ENCODE measurements at places on chromosomes 7 and 10.

- DNase-seq = peak; percentile 49
Measured at GRCh38 chr10:87092861-87093631, 1.6 kb downstream of the GLUD1 start.

- peak; percentile 38 for DNase-seq
Measured at GRCh38 chr10:123997486-123998196, 95.8 kb downstream of the CHST15 start.

- no peak for DNase-seq
Measured at GRCh38 chr7:131083781-131084180, 243.9 kb upstream of the MKLN1 start.

DNA sequence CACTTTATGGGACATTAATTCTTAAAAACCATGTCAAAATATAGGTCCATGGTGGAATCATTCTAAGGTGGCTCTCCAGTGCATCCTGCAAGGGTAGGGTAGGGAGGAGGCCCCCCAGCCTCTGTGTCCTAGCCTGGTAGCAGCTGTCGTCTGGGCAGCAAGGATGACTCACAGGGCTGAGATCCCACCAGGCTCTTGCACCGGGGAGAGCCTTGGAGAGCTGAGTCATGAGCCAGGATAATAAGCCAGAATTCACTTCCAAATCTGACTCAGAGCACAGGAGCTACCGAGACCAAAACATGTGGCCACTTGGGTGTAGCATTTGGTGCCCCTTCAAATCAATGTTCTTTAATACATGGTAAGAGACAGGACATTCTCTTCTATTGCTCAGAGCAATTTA, 298.5 kb downstream of the NEBL start:
- peak; percentile 14 for DNase-seq

- no peak for DNase-seq
Measured at GRCh38 chr7:15603124-15603523, 41.3 kb upstream of the AGMO start.
